Astrocyte of the cerebellum (primary cell): ENCODE measurements at places on chromosomes 7 and 10.

- no peak for DNase-seq
These were observed 424.9 kb upstream of the DPP6 start for GRCh38 chr7:153627323-153627722.

- no peak for DNase-seq
These were observed 137.6 kb upstream of the VWC2 start for GRCh38 chr7:49635800-49636199.

DNA sequence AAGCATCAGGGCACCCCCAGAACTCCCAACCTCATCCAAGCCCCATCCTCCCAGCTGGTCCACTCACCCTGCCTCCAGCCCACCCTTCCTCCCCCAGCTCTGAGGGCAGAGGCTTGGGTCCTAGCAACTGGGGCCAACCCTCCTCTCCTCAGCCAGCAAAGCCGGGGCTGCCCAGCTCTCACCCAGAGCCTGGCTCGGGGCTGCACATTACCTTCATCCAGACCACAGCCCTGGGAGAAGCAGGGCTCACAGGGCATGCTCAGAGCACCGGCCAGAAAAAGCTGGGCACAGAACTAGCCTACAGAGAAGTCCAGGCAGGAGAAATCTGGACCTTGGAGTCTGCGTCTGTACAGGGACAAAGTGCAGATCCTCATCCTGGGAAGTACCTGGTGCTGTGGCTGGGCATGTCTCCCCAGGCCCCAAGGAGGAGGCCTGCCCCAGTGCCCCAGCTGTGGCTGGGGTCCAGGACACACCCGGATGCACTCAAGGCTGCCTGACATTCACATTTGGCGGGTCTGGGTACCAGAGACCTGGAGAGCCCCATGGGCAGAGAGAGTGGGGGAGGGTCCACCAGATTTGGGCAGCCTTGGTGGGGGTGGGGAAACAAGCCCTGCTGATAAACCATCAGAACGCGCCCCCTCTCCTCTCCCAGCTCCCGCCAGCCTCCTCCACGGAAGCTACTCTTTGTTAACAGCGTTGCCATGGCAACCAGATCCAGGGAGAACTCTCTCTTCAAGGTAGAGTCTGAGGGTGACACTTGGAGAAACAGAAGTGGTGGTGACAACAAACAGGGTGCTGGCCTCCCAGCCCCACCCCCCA, 5.1 kb downstream of the RASGEF1A start:
- no peak for DNase-seq

- no peak for DNase-seq
These were observed 230.3 kb upstream of the MEOX2 start for GRCh38 chr7:15916681-15917380.

- no peak for DNase-seq
These were observed 270.5 kb downstream of the POU6F2 start for GRCh38 chr7:39248041-39248691.

- no peak for DNase-seq
These were observed 64.1 kb downstream of the P4HA1 start for GRCh38 chr10:73032536-73032935.

- no peak for DNase-seq
These were observed 28.7 kb upstream of the SEPHS1 start for GRCh38 chr10:13376746-13377145.

DNA sequence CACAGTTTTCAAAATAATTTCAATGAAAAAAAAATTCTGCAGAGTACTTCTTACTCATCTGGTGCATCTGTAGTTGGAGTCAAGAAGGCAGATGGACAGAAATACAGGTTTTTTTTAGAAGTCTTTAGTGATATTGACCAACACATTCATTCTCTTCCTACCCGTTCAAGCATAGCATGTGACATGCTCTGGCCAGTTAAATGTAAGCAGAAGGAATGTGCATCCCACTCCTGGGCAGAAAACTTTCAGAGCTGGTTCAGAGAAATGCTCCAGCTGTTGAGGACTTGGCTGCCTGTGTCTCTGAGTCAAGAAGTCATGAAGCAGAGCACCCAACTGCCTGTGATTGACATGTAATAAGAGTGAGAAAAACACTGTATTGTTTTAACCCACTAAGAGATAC, 665.3 kb upstream of the IGFBP3 start:
- no peak for DNase-seq

- DNase-seq = no peak
These were observed 229.5 kb upstream of the PLXNA4 start for GRCh38 chr7:132805766-132806165.

GRCh38 chr7:116210345-116211005, at the start of gene TES:
Gene TES, plus strand, starts transcription at chr7:116210539. Its CDS starts 169 bp downstream, at chr7:116210708.
- no peak for DNase-seq

DNA sequence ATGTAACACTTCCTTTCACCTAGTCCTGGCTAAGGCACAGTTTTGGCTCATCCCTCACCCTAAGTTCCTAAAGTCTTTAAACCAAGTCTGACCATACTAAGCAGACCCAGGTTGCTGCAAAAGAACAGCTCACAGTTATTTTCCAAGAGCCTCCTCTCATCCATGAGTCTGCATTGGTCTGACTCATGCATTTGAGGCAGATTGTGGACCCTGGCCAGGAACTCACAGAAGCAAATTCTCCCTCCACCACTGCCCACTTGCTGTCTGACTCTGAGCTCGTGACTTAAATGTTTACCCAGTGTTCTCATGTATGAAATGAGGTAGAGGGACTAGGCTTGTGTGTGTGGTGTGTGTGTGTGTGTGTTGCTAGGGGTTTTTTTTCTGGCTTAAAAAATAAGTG, 1272.8 kb downstream of the TYW1 start:
- peak; percentile 46 for DNase-seq

DNA sequence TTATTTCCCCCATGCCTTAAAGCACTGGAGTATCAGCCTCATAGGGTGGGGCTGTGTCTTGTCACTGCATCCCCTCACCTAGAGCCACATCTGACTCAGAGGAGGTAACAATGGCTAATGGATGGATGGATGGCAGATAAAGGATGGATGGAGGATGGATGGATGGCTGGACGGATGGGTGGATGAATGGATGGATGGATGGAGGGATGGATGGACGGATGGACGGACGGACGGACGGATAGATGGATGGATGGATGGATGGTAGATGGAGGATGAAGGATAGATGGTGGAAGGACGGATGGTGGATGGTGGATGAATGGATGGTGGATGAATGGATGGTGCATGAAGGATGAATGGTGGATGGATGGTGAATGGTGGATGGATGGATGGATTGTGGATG, 77.2 kb downstream of the PDGFA start:
- DNase-seq = no peak

DNA sequence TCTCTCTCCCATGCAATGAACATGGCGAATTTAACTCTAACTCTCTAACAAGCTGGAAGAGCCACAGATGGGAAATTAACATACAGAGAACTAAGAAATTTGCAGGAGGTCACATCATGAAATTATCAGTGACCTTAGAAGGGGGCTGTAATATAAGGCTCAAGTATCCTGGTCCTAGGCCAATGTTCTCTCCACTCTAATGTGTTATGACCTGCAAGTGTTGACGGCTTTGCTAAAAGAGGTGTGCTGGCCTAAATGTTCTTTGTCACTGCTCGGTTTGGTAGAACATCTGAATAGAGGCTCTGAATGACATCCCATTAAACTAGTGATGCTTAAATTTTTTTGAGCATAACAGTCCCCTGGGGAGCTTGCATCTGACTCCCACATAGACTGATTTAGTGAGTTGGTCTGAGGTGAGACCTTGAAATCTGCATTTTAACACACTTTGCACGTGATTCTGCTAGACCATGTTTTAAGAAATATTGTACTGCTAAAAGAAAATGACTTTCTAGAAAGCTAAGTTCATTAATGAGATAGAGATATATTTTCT, 129.3 kb downstream of the GFRA1 start:
- DNase-seq = no peak

DNA sequence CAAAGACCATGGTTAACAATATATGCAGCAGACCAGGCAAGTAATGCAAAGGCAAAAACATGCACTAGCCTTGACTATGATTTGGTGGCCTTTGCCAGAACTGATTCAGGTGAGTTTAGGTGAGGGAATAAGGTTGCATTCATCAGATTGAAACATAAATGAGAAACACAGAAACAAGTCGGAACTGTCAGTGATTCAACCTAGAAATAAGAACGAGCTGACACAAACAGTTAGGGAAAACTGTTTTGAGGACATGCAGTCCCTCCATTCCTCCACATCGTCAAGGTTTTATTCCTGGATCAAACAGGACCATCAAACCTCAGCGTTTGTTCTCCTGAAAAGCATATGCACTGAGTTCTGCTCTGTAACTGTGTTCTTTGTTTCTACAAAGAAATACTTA, 1.8 kb downstream of the ZNF248 start:
- no peak for DNase-seq

DNA sequence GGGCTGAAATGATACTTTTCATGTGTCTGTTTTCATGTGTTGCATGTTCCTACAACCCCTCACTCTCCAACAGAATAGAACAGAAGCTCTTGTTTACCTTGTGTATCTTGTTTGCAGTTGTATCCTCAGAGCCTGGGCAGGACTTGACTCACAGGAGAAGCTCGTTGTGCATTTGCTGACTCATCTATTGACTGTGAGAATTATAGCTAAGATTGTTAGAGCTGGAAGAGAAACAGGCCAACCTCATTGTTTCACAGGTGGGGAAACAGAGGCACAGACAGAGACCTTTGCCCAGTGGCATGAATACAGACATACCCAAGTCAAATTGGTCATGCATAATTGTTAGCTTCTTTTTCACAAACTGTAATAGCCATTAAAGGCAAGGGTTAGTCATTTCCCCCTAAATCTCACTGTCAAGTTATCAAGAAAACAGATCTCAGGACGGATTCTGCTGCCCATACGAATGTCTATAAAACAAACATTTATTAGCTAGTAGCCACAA, 4.6 kb upstream of the TSPAN15 start:
- no peak for DNase-seq

GRCh38 chr10:15035385-15036301, 8.1 kb upstream of the OLAH start:
- DNase-seq = peak; percentile 16

- no peak for DNase-seq
These were observed 244.3 kb downstream of the PRKG1 start for GRCh38 chr10:51318399-51319172.

DNA sequence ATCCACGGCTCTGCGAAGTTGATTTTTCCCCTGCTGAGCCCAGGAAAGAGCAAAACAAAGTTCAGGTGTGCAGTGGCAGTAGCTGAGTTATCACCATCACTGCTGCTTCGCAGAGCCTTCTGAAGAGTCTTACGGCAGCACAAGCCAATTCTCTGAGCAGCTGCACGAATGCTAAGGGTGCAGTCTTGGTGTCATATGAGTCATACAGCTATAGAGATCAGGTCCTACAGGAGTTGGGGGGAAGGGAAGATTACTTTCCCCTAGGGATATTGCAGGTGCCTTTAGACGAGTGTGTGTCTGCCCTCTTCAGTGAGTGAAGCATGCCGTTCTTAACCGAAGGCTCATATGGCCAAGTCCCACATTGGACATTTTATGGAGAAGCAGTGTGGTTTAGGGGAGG, 227.8 kb downstream of the CELF2 start:
- no peak for DNase-seq

- DNase-seq = peak; percentile 53
These were observed 258.0 kb upstream of the KCND2 start for GRCh38 chr7:120014925-120015465.

GRCh38 chr10:35423505-35424306, 87.4 kb downstream of the CCNY start:
- DNase-seq = peak; percentile 46

DNA sequence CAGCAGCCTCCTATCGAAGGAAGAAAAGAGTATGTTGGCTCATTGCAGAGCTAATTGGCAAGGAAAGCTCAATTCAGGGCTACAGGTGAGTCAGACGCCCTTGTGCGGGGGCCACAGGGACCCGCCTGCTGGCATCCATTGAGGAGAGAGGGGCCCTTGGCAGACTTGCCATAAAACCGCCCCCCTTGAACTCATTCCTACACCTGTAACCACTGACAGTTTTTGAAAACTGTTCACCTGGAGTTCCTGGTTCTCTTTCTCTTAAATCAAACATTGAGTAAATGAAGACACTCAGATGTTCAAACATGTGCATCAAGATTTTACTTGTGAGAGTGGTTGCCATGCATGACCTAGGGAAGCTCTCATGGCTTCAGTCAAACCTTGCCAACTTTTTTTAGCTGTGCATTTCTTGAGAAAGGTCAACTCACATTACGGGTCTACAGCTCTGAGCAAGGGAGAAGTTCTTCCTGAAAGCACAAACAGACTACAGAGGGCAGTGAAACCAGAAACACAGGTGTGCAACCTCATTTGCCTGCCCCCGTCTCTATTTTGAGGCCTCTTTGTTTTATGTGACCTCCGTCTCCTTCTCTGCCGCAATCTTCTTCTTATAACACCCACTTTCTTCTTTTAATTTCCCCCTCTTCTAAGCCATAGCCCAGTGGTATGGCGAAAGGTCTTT, 87.8 kb downstream of the TBXAS1 start:
- no peak for DNase-seq

- DNase-seq = peak; percentile 50
These were observed 239.9 kb upstream of the ZNF32 start for GRCh38 chr10:43888586-43888985.

DNA sequence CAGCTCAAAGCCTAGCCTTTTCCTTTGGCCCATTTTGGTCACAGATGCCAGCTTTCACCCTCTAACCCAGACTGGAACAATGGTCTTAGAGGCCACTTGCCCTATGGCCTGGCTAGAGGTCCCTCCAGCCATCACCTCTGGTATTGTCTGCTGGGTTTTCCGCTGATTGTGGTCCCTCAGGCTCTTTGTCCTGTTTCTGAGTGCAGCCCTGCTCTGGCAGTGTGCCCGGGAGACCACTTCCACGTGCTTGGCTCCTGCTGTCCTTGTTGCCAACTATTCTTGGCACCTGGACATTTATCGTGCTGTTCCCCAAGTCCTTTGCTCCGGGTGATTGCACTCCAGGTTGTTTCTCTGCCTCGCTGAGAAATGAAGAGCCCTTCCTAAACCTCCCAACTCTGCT, 53.3 kb upstream of the FAM180A start:
- no peak for DNase-seq

DNA sequence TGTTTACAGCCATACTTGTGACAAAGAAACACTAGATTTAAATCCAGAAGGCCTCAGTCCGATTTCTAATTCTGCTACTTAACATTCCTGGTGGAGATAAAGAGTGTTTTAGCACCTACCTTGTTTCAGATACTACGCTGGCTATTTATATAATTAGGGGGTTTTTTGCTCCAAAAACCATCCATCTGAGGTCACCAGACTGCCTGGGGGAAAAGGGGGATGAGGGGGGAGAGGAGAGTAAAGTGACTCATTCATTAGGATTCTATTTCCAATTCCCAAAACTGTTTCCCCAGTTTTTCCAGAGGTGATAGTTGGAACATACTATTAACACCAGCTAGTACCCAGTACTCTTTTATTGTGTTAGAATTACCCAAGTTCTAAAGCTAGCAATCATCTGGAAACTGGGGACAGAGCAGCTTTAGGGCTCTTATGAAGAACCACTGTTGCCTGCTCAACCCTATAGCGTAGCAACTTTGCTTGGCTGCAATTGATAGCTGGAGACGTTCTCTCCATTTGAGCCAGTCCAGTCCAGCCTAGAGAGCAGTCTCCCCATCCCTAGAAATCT, 6.6 kb downstream of the GCC1 start:
- no peak for DNase-seq

GRCh38 chr10:80356989-80357850, 639 bp downstream of the DYDC2 start:
- no peak for DNase-seq

- no peak for DNase-seq
These were observed 86.8 kb upstream of the CCDC71L start for GRCh38 chr7:106747804-106748203.
